Stimulated activated CD4-positive, alpha-beta T cell treated with anti-CD3 and anti-CD28 coated beads, Interleukin-12 subunit alpha, Interleukin-12 subunit beta, amount 100 ng/mL, for 24 hours (primary cell): ENCODE measurements at places on chromosomes 5 and 9.

GRCh38 chr5:54385994-54386393 lies 69.5 kb upstream of the HSPB3 start:
- no peak for DNase-seq

- no peak for DNase-seq
These were observed 65.8 kb upstream of the DAPK1 start for GRCh38 chr9:87431837-87432236.

GRCh38 chr5:155773680-155774079 lies 553.3 kb upstream of the SGCD start:
- DNase-seq, result no peak

- no peak for DNase-seq
These were observed 44.9 kb downstream of the APBA1 start for GRCh38 chr9:69627281-69627680.

DNA sequence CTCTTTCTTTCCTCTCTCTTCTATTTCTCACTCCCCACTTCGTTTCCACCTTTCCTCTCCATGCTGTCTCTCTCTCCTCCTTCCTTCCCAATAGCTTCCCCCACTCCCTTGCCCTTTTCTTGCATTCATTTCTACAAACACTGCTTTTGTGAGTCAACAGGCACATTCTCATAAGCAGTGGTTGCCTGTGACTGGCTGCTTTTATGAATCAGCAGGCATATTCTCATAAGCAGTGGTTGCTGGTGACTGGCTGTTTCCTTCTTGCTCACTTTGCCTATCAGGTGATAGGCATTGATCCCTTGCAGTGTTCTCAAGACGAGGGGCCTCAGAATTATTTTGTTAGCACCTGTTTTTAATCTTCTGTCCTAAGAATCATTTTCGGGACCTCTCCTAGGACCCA lies 116.1 kb upstream of the ACTBL2 start:
- no peak for DNase-seq

- DNase-seq, result no peak
These were observed 16.8 kb downstream of the PIP5K1B start for GRCh38 chr9:68721666-68722330.

GRCh38 chr9:116350213-116350612 lies 196.6 kb downstream of the PAPPA start:
- DNase-seq, result no peak

DNA sequence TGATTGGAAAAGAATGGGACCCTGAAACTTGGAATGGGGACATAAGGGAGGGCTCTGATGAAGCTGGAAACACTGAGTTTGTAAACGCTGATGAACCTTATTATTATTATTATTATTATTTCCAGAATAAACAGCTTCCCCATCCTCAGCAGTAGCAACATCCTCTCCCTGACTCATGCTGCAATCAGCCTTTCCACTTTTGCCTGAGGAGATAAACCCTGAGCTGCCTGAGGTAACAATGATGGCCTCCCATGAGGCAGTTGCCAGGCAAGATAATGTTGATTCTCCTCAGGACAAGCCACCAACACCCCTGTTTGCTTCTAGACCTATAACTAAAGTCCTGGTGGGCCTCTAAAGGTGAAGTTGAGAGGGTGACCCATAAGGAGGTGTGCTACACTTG lies 139.2 kb upstream of the ATP10B start:
- no peak for DNase-seq

GRCh38 chr5:1101961-1102713 lies 9.7 kb downstream of the SLC12A7 start:
- no peak for DNase-seq

DNA sequence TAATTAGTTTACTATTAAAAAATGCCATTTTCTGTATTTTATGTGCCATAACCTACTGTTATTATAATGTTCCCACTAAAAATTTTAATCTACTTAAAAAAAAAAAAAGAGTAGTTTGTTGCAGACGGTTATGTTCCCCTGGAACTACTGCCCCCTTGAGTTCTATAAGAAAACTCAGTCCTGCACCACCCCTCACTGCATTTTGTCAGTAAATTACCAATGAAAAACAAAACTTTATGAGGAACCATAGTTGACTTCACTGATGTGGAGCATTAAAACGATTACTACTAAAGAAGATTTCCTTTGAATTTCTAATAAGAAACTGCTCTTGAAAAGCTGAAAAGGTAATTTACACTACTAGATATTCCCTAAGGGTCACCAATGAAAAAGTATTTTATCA lies 288.7 kb downstream of the FBXL17 start:
- no peak for DNase-seq

- no peak for DNase-seq
These were observed 4.8 kb downstream of the IRF1 start for GRCh38 chr5:132485641-132486317.

- no peak for DNase-seq
These were observed 56.2 kb downstream of the CTNNA1 start for GRCh38 chr5:138809391-138809790.

DNA sequence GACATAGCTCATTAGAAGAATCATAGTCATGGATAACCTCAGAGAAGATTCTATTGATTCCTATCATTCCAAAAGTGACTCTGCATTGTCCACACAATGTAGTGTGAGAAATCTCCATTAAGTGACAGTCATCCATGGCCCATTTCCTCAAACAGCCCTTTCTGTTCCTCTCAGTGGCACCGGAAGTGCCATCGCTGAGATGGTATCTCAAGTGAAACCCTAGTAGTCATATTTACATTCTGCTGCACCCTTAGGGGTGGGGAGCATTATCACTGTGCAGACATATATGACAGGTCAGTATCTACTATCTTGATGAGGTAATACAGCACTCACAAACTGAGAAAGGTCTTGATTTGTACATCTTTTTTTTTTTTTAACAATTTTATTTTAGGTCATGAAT lies 55.4 kb upstream of the MIER3 start:
- DNase-seq, result no peak

DNA sequence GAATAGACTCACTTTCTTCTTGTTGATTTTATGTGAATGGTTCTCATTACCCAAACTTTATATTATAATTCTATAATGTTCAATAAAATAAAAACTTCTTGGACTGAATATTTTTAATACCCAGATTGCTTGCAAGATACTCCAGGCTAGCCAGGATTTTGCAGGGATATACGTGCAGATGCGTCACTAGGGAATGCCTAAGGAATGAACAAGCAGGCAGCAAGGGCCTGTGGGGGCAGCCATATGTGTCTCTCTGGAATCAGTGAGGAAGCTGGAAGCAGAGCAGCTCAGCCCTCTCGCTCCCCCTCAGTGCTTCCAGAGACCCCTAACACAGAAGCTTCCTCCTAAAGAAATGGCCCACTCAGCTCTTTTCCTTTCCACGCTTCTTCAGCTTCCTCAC lies 457.4 kb downstream of the CCDC171 start:
- no peak for DNase-seq

DNA sequence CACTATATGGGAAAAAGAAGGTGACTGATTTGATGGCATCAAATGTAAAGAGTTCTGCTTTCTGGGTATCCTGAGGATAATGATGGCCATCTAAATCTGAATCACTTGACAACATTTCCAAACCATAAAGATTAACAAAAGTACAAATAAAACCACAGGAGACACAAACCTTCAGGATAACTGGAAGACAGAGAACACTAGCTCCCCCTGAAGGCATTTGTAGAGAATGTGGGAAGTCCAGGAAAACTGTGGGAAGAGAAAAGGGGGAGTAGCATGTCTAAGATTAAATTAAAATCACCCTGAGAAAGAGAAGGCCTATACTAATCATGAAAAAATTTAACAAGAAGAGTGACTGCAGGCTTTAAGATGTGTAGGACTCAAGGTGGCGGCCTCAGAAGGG lies 116.2 kb downstream of the PRELID2 start:
- DNase-seq, result no peak

GRCh38 chr5:180720486-180720885 lies 19.4 kb downstream of the OR2Y1 start:
- no peak for DNase-seq

- no peak for DNase-seq
These were observed 317.3 kb downstream of the GADD45G start for GRCh38 chr9:89922099-89922498.

DNA sequence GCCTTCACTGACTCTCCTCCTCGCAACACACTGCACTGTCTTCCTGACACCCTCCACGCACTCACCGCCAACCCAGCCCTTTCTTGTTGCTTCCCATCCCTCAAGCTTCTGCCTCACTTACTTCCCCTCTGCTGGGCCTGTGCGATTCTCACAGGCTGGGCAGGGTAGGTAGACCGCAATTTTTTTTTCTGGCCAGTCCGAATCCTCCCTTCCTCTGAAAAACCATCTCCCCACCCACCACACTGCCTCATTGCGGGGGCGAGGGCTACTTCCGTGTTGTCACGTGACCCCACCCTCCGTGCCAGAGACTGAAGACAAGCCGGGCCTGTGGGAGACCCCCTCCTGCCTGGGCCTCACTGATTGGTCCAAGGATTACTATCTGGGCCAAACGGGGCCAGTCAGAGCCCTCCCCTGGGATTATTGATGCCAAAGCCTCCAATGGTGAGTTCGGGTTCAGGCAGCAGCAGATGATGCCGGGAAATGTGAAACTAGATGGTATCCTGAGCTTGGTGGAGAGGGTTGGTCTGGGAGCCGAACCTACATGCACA lies 73.1 kb downstream of the STK10 start:
- peak; percentile 51 for DNase-seq

DNA sequence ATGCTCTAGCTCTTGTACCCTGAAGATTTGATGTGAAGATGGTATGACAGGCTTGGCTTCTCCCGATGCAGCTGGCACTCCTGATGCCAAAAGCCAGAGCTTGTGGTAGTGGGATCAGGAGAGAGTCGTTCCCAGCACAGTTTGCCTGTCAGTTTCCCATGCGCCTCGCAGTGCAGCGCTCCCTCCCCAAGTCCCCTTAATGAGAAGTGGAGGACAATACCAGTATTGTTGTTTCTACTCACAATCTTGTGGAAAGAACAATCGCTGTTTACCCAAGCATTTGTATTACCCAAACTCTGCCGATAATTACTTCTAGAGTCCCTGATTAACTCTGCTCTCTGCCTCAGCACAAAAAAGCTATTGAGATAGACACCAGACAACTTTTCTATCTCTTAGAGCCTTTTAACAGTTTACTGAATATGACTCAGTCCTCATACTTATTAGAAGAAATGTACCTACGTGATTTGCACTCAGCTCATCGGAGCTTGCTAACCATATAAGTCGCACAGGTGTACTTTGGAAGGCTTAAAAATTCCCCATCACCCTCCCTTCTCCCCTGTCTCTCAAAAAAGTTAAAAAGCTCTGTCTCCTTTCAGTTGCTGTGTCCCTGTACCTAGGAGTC lies 283.2 kb upstream of the TMEM161B start:
- DNase-seq, result no peak

- no peak for DNase-seq
These were observed 530.9 kb upstream of the TYRP1 start for GRCh38 chr9:12162181-12162815.

GRCh38 chr5:18113721-18114120 lies 479.5 kb downstream of the TAF11L14 start:
- DNase-seq, result no peak
